ENCODE measurements at places on chromosomes 6 and 20.
A peak's percentile ranks its signal among the peaks of the same experiment; 100 is the strongest.

DNA sequence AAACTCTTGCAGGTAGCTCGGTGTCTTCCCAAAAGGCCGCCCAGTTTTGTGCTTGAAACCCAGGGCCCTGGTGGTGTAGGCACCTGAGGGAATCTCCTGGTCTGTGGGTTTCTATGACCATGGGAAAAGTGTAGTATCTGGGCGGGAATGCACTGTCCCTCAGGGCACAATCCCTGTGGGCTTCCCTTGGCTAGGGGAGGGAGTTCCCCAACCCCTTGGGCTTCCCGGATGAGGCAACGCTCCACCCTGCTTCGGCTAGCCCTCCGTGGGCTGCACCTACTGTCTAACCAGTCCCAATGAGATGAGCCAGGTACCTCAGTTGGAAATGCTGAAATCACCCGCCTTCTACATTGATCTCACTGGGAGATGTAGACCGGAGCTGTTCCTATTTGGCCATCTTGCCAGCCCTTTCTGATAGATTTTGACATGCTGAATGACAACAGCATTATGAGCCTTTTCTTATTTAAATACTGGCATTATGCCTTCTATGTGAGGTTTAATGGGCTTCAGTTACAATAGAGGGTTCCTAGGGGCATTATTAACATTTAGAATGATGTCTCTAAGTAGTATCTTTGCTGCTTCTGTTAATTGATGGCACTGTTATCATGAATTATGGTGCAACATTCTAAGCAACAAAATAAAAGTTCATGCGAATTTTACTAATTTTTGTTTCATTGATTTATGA, 133.7 kb upstream of the FLRT3 start:
- no peak for DNase-seq

DNA sequence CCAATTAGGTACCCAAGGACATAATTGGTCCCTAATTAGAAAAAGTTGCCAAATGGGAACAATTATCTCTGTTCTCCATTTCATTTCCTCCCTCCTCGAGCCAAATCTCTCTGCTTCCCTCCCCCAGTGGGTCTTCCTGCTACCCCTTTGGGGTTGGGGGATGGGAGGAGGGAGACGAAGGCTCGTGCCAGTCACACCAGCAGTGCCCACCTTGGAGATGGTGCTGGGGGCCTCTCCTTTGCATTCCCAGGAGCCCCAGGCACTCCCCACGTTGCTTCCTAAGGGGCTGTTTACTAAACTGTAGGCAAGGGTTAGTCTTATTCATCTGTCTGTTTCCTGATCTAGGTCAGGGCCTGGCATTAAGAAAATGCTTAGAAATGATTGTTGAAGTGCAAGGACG, 33.1 kb downstream of the MDFI start:
- no peak for DNase-seq

DNA sequence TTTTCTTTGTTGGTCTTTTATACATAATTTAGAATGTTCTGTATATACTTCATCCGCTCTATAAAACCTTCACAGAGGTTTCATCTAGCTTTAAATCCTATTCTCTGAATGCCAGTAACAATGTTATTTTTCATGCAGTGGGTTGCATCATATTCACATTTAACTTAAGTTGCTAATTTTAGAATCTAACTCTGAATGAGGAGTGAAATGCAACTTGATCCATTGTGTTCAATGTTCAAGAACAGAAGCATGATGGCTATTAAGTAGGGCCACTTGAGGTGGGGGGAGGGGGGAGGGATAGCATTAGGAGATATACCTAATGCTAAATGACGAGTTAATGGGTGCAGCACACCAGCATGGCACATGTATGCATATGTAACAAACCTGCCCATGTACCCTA, 224.5 kb downstream of the NKAIN2 start:
- no peak for DNase-seq

GRCh38 chr6:161598896-161599295, 325.0 kb upstream of the AGPAT4 start:
- DNase-seq, result no peak

- DNase-seq, result no peak
These were observed 6.6 kb downstream of the RNASET2 start for GRCh38 chr6:166949528-166950442.

GRCh38 chr20:43448748-43449535, 8.8 kb upstream of the SRSF6 start:
- peak; percentile 16 for DNase-seq

DNA sequence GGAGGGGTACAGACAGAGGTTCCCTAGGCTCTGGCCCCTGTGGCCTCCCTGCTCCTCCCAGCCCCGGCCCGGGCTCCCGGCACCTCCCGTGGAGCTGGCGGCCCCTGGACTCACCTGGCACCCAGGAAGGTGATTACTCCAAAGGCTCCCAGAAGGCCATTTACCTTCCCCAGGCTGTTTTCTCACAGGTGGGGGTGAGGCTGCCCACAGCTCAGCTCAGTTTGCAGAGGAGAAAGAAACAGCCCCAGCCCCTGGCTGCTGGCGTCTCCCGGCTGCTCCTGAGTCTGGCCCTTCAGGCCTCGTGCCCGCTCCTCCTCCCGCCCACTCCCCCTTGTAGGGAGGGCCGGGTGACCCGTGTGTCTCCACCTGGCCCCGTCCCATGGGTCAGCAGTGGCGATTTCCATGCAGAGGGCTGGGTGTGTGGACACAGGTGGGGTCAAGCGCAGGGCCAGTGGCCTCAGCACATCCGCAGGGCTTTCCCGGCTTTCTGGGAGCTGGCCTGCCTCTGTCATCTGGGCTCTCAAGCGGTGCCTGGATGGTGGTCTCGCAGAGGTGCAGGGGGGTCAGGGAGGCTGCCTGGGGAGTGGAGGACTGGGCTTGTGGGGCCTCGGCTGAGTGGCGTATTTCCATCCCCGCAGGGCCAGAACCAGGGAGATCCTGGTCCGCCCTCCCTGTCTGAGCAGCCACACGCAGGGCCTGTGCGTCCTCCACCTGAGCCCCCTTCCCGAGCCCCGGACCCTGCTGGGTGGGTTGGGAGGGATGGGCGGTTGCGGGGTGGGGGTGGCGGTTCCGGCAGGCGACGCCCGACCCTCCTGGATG, 20.2 kb upstream of the GATA5 start:
- DNase-seq, result no peak

DNA sequence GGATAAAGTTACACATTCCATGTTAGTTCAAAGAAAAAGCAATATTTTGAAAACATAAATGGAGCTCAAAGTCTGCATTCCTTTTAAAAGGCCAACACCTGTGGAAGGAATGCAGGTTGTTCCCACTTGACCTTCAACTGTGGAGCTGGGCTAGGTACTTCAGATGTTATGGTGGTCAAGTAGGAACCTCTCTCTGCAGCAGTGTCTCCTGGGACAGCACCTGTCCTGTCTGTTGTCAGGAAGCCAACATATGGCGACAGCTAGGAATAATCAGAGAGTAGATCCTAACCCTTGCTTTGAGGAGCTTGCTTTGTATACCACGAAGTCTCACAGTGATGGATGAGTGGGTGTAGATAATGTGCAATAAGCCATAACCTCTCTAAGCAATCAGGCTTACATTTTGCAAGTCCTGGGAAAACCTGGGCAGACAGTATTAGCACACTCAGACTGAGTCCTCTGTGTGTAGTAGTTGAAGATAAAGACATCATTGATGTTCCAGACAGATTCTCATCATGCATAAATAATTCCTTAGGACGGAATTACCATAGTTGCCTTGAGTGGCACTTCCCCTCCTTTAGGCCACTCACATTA, 347.5 kb downstream of the PRL start:
- no peak for DNase-seq

- no peak for DNase-seq
These were observed 14.5 kb downstream of the PREP start for GRCh38 chr6:105388392-105388791.

- no peak for DNase-seq
These were observed 1.2 kb downstream of the SNTA1 start for GRCh38 chr20:33442136-33443005.

- DNase-seq, result no peak
These were observed 46.0 kb downstream of the CAP2 start for GRCh38 chr6:17439243-17439993.

- no peak for DNase-seq
These were observed 950.9 kb downstream of the KIF16B start for GRCh38 chr20:15622368-15622767.

- DNase-seq, result no peak
These were observed 1334.0 kb upstream of the CITED2 start for GRCh38 chr6:140708441-140708840.

- DNase-seq, result peak; percentile 22
These were observed 880 bp downstream of the ADNP start for GRCh38 chr20:50930139-50930975.

Measured in NK-92 treated with Interleukin-12 subunit alpha and Interleukin-12 subunit beta, amount 100 ng/mL, for 24 hours (cell line).